ENCODE measurements at places on chromosomes 1 and 21.

GRCh38 chr1:190904091-190904695, 426.5 kb upstream of the BRINP3 start:
- no peak for DNase-seq

GRCh38 chr1:244801246-244801645, 34.2 kb upstream of the COX20 start:
- DNase-seq = peak; percentile 48

DNA sequence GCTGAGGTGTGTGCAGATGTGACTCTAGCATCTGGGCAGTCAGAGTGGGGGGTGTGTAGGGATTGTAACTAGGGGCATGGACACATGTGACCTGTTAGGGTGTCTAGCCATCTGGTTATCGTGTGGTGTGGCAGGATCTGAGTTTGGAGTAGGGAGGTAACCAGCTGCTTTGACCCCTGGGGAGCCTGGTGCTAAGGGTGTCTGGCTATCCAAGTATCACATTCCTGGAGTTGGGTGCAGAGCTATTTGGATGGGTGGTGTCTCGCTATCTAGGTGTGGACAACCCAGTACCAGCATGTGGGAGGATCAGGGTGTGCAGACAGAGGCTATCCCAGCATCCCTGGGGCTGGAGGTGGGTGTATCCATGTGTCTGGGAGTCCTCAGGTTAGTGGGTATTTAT, 4.7 kb downstream of the PTPRU start:
- no peak for DNase-seq

GRCh38 chr1:229058111-229058561, 212.8 kb upstream of the RAB4A start:
- peak; percentile 37 for DNase-seq

DNA sequence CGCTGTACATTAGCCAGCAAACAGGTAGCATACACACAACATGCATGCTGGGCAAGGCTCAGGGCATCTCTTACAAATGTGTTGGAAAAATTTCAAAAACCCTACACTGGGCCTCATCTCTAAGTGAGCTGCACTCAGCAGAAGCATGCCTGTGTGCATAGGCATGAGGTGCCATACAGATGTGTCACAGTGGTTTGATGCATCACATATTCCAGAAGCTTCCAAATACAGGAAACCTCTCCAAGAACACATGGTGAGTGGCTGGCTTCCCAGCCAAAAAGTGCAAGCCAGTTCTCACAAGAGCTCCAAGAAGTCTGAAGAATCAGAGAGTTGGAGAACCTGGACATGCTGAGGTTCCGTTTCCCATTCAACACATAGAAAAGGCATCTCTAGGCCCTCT, 58.3 kb downstream of the CD46 start:
- no peak for DNase-seq

DNA sequence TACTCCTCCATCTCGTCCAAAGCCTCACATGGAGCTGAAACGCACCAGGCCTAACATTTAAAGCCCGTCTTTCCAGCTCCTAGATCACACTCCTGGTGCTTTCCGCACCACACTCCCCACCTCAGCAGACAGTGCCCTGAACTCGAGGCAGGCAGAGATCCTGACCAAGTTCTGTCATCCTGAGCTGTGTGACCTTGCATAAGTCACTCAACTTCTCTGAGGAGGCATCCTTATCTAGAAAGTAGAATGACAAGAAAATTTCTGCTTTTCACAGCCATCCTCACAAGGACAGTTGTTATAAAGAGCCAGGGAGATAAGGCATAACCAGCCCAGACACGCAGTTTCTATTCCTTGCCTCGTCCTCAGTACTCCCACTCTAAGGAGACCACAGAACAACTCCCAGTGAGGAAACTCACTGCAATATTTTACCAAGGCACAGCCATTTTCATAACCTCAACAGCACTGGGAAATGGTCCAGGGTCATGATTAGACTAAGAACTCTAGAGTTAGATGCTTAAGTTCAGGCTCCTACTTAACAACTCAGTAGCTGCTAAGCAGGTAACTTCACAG, 3.1 kb downstream of the LRP8 start:
- DNase-seq = no peak

DNA sequence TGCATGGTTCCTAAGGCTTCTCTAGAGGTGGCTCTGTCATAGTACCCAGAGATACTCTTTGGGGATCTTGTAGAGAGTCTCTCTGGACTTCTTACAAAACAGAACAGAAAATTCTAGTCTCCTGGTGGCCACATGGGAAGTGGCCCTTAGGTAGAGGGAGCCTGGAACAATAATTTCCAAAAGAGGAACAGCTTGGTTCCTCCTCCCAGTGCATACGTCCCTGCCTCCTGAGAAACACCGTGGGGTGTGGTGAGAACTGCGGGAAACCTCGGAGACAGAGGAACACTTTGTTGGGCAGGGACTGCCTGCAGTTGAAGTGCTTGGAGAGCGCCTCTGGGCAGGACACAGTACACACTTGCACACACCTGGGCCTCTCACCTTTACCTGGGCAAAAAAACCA, 38.8 kb upstream of the EPHA8 start:
- DNase-seq = no peak

- no peak for DNase-seq
These were observed 56.2 kb downstream of the NTNG1 start for GRCh38 chr1:107196973-107197562.

GRCh38 chr1:48030211-48030610, 33.0 kb upstream of the TRABD2B start:
- no peak for DNase-seq

GRCh38 chr1:86913399-86913895, 479 bp downstream of the SELENOF start:
- no peak for DNase-seq

GRCh38 chr1:186848509-186849130, 19.9 kb downstream of the PLA2G4A start:
- no peak for DNase-seq

DNA sequence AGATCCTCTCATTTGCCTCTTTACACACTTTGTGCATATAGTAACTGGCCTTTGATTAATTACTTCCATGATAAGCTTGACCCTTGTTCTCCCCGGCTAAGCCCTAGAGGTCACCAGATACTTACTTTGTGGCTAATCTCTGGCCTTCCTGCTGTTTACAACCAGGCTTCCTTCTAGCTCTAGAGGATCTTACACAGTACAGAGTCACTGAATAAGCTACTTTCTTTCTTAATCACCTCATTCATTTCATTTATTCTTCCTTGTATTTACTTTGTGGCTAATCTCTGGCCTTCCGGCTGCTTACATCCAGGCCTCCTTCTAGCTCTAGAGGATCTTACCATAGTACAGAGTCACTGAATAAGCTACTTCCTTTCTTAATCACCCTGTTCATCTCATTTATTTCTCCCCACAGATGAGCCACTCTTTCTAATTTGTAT, 144.3 kb upstream of the C1orf21 start:
- DNase-seq = no peak

DNA sequence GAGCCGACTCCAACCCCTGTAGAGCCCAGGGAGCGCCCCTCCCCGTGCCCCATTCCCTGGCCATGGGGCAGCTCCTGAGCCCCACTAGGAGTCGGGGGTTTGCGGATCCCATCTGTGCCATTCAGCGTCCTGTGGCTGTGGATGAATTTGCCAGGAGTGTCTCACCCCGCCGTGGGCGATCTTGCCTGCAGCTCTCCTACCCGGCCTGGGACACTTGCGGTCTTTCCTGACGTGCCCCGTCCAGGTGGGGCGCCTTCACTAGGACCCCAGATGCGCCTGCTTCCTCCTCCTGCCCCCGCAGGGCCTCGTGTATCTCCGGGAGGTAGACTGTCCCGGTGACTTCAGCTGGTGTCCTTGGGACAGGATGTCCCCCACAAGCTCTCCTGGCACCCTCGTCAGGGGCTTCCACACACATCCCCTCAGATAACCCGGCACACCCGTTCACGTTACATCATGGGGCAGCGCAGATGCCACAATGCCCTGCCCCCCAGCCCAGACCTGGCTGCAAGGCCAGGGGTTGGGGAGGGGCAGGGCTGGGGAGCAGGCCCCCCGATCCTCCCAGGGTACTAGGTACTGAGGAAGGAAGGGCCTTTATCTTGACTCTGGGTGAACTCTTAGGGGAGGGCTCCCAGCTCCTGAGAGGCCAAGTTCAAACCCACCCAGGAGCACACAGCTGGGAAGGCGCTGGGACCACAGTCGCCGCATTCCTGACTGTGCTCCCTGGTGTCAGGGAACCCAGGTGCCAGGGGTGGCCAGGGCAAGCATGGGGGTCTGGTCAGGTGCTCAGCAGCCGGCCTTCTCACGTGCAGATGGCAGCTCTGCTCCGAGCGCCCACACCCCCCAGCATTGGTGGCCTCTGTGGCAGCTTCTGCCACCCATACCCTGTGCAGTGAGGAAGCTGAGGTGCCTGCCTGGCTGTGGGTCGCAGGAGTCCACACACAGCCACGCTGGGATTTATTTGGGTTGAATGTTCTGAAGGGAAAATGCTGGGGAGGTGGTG, 53.4 kb upstream of the COL6A1 start:
- no peak for DNase-seq

DNA sequence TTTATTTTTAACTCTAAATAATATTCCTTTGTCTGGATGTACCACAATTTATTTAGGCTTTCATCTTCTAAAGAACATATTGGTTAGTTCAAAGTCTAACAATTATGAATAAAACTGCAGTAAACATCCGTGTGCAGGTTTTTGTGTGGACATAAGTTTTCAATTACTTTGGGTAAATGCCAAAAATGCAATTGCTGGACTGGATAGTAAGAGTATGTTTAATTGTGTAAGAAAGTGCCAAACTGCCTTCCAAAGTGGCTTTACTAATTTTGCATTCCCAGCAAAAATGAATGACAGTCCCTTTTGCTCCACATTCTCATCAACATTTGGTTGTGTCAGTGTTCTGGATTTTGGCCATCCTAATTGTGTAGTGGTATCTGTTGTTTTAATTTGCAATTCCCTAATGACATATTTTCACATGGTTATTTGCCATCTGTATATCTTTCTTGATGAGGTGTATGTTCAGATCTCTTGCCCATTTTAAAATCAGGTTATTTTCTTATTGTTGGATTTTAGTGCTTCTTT, 113.8 kb downstream of the DPYD start:
- no peak for DNase-seq

GRCh38 chr1:5980314-5981008, 11.8 kb downstream of the NPHP4 start:
- no peak for DNase-seq

- DNase-seq = no peak
These were observed 49.6 kb downstream of the UBE2T start for GRCh38 chr1:202291961-202292712.

DNA sequence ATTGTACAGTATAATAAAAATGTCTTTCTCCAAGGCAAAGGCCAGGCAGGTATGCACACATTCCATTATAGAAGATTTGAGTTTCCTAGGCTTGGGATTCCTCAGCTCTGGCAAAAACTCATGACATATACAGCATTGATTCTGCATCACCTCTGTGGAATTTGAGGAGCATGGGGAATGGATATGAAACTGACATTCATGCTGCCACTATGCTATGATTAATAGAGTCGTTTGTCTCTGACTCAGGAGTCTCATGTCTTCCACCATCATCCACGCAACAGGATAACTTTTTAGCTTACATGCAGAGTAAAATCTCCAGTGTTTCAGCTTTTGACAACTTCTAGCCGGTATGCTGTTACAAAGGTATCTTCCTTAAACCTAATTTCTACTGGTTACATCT, 49.8 kb upstream of the ADORA3 start:
- DNase-seq = no peak

- peak; percentile 22 for DNase-seq
These were observed 37.8 kb downstream of the FAM78B start for GRCh38 chr1:166129006-166129405.

DNA sequence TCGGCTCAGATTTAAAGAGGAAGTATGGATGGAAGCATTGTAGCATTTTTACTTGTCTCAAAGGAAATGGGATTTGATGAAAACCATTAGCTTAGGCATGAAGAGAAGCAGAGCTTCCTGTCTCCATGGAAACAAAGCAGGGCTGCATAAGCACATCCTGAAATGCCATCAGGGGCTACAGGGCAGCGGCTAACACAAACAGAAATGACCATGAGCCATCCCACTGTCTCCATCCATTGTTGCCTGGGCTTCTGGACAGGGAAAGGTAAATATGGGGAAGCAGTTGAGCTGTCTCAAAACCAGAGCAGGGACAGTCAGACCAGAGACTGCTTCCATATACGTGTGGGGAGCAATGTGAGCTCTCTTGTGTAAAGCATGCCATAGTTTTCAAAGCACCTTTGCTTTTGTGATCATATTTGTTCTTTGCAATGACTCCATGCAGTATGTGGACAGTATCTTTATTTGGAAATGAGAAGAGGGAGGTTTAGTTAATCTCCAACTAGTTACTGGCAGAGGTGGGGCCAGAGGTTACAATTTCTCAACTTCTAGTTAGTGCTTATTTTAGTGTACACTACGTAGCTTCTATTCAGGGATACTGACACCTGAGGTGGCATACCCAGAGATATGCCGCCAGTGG, 176.1 kb downstream of the CACNA1E start:
- no peak for DNase-seq

GRCh38 chr1:213998785-213999184, 11.0 kb downstream of the PROX1 start:
- DNase-seq = peak; percentile 81

DNA sequence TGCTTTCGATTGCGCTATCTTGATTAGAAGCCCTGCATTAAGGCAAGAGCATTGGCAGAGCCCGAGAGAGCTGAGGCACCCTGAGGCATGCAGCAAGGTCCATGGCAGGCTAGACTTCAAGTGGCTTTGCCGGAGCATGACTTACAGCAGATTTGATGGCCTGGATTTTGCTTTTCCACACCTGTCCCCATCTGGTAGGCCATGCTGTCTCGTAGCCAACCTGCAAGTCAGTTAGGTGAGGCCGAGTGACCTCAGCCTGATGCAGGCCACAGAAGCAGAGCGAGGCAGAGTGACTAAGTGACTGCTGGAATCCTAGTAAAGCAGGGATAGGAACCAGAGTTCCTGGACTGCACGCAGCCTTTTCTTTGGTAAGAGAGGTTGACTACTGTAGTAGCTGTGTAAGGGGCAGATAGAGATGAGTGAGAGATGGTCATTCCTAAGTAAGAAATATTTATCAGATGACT, 148.9 kb downstream of the PBX1 start:
- no peak for DNase-seq

DNA sequence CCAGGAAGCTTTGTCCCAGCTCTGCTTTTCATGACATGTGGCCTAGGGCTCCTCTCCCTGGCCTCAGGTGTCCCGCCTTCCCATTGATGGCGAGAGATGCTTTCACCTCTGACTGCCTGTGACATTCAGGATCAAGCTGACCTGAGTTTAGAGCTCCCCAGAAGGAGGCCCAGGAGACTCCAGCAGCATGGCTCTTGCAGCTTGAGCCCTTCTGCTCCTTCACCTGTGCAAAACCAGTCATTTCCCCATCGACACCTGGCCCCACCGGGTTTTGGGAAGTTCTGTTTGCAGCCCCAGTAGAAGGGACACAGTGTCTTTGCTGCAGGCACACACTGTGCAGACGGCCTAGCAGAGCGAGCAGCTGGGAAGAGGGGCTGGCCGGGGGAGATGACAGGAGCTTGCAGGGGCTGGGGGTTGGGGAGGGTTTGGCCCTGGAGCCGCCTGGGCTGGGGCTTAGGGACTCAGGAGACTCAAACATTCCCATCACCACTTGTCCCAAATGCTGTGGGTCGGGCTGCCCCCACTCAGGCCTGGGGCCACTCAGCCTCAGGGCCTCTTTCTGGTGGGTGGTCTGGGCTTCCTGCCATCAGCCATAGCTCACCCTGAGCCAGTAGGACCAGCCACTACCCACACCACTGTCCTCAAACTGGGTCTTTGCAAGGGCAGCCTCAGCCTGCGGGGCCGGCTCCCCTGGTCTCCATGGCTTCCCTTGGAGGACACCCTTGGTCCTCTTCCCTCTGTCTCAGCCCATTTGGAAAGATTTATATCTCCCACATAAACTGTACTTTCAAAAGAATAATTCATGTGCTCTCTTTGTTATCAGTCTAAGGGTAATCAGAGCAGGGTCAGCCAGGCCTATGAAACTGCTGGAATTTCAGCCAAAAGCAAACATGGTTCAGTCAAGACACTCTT, 3.8 kb upstream of the EDN2 start:
- peak; percentile 17 for DNase-seq
